CD8-positive, alpha-beta T cell (primary cell): ENCODE measurements at places on chromosomes 11 and 22.

DNA sequence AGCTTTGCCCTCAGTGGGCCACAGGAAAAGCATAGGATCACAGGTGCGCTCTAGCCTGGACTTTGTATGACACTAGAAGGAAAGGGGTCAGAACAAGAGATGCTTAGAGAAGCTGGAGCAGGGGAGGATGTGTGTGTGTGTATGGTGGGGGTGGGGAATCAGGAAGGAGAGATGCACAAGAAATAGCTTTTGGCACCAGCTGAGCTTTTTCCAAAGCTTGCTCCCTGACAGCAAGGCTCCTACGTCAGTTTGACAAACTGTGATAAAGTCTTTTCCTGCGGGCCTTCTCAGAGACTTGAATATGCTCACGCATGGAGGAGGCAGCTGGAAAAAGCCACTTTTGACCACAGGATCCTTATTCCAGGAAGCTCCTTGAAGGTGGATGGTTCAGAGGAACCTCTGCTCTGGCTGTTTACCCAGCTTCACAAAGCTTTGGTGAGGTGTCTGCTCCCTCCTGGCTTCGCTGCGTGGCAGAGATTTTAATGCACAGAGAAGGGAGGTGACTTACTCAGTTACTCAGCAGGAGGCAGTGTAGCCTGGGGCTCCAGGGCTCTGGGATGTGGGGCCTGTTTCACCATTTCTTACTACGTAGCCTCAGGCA, 3.9 kb downstream of the CDC42EP1 start:
- no peak for DNase-seq

GRCh38 chr11:46252373-46252914, 25.0 kb upstream of the CREB3L1 start:
- DNase-seq, result no peak

DNA sequence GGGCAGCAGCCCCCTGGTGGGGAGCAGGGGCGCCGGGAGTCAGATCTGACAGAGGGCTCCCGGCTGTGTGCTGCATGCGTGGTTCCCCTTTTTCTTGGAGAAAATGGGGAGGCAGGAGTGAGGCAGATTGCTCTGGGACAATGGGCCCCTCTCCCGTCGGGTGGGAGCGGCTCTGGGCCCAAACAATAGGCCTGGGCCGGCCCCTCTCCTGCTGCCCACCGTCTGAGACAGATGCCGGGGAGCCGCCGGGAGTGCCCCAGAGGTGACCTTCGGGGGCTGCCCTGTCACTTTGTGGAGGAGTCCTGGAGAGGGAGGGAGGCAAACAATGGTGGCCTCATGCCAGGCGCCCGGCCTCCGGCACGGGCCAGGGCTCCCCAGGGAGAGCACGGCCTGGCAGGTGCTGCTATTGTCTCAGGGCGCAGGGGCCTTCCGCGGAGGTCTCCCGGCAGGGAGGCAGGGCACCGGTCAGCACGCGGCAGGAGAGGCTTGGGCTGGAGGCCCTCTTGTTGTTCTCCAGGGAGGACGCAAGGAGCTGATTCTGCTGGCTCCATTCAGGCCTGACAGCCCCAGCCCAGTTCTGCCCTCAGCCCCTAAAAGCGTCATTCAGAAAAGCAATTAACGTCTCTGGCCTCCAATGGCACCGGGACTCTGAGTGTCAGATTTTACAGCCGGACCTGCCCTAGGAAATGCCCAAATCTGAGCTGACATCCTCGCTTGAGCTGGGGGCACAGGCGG, 44.8 kb downstream of the SMIM38 start:
- no peak for DNase-seq

DNA sequence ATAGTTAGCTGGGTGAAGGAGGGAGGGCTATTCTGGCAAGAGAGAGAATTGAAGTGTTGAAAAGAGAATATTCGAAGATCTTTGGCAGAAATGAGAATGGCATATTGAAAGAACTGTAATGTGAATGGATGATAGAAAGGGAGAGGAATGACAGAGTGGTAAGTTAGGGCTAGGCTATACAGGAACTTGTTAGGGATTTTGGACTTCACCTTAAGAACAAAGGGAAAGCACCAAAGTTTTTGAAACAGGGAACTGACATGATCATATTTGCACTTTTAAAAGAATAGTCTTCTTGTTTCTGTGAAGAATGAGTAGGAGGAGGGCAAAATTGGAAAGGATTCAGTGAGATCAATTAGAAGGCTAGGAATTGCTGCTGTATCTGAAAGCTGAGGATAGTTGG, 119.3 kb downstream of the METTL15 start:
- DNase-seq, result no peak

DNA sequence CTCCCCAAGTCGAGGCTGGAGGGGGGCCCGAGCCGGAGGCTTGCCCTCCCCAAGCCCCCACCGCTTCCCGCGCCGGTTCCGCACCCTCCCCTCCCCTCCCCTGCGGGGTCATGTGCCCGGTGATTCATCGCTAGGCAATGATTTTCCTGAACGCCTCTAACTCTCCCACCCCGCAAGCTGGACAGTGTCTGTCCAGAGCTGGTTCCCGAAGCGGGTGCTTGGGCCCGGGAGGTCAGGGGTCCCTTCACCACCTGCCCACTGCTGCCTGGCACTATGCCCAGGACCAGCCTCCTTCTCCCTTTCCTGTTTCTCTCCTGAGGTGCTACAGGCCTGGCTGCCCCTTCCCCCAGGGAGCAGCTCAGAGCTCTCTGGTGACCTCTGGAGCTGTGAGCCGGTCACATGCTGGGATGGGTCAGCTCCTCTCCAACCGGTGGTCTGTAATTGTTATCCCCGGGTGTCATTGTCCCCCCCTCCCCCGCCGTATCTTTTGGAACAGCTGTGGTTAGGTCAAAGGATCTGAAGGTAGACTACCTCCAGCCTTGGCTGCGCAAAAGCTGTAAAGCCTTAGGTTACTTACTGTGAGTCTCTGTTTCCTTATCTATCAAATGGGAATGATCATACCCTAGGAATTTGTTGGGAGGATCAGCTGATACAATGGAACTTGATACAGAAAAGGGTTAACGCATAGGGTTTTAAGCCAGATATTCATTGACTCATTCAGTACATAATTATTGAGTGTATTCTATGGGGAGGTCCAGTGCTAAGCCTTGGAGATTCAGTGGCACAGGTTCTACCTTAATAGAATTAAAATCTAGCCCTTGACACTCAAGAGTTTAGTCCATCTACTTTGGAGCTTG, 753 bp downstream of the STX3 start:
- peak; percentile 63 for DNase-seq

DNA sequence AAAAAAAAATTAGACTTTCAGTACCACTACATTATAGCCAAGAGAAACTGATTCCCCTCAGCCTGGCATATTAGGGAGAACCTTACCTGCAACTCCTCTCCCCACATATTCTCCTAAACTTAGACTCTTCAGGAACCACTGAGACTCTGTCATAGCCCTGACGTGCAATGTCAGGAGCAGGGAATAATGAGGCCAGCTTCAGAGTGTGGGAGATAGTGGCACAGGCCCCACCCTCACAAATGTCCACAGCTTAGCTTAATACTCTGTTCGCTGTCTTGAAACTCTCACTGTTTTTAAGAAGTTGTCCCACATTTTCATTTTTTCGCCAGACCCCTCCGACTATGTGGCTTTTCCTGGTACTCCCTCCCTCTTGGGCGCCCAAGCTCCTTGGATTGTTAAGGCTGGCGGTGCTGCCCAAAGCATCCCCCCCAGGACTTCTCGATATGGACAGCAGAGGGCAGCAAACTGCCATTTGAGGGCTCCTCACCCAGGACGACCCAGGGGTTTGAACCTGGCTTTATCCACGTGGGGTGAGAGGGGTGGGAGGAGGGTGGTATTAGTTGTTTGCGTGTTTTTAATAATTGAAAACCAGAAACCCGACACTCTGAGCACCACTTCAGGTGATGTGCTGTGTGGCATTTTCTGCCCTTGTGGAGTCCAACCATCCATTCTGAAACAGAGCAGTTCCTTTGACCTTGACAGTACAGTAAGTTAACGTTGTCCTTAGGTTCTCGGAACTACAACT, 45.2 kb upstream of the RASSF10 start:
- DNase-seq, result peak; percentile 44

DNA sequence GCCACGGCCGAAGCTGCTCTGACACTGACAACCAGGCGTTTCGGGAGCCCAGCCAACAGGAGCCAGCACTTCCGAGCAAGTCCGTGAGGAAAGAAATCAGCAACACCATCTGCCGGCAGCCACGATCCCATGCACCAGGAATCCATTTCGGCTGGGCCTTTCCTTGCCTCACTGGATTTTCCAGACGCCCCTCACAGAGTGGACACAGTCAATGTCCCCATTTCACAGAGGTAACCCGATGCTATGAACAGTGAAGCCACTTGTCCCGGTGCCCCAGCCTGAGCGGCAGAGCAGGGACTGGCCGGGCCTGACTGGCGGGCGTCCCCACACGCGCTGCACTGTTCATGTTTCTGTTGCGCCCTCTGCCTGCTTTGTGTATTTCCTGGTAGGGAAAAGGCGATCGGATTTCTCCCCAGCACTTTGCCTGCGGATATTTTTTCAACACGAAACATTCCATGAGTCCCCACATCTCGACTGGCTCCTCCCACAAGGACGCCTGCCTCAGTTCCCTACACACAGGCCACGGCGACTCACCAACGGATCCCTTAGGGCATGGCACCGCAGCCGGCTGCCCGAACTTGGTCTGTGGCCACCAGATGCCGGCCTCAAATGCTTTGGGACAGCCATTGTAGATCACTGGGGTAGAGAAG, 55.3 kb downstream of the TRMU start:
- DNase-seq, result no peak

GRCh38 chr11:77075425-77075905, 8.7 kb downstream of the CAPN5 start:
- DNase-seq, result no peak

- no peak for DNase-seq
Observed at GRCh38 chr11:61266602-61267001, 25.6 kb downstream of the PGA5 start.

GRCh38 chr11:57072640-57073039, 83.9 kb downstream of the OR5AK2 start:
- DNase-seq, result no peak

- no peak for DNase-seq
Observed at GRCh38 chr11:68053981-68054812, 15.4 kb downstream of the TCIRG1 start.

DNA sequence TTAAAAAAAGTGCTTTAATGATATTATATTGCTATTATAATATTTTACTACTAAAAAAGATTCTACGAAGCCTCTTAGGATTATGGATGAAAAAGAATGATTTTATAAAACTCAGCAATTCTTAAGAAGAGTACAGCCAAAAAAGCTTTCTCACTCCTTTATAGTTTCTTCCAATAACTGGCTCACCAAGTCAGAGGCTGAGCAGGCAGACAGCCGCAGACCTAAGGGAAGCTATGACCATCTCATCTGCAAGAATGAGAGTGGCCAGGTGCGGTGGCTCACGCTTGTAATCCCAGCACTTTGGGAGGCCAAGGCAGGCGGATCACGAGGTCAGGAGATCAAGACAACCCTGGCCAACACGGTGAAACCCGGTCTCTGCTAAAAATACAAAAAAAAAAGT, 12.7 kb upstream of the EMID1 start:
- DNase-seq, result no peak

DNA sequence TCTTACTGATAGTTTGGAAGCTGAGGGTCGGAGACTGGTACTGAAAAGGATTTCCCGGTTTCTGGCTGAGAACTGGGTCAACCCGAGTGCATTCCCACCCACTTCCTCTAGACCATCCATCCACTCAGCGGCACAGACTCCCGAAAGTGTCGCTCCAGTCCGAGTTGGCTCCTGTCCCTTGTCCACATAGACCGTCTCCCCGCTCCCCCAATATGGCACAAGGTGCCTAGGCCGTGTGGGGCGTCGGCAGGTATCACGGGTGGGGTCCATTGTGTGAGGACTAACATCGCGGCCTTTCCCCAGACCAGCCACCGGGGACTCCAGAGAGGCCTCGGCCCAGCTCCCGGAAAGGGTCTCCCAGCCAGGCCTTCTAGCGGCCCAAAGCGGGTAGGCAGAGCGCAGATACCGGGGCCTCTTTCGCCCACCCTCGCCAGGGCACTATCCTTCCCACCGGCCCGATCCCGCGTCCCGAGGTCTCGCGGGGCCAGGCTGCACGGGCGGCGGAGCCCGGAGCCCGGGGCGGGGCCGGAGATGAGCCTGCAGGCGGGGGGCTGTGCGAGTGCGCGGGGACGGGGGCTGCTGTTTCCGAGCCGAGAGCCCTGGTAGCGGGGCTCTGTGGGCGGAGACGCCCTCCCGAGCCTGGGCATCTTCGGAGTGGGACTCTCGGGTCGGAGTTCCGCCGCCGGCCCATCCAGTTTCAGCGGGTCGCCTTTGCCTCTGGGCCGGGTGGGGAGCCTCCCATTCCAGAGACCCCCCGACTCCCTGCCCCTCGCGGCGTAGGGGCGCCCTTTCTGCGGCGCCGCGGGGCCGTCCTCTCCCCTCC, 21.1 kb downstream of the SERPINH1 start:
- peak; percentile 7 for DNase-seq

GRCh38 chr11:130499828-130500227, 51.4 kb downstream of the ADAMTS15 start:
- DNase-seq, result no peak

DNA sequence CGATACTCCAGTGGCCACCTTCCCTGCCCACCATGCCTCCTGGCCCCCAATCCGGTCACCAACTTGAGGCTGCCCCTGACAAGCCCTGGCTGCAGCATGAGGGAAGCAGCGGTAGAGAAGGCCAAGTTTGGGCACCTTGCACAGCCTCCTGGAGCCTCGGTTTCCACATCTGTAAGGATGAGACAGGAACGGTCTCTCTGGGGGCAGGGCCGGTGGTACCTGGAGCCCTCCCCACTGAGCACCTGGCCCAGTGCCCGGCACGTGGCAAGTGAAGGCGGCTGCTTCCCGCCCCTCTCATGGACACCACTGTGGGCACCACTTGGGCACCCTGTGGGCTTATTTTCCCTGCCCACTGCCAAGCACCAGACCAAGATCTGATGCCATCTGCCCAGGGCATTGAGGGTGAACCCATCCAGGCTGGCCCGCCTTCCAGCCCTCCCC, 77.8 kb downstream of the CDKN1C start:
- DNase-seq, result no peak

GRCh38 chr11:82085493-82085892, 648.2 kb downstream of the FAM181B start:
- DNase-seq, result no peak

DNA sequence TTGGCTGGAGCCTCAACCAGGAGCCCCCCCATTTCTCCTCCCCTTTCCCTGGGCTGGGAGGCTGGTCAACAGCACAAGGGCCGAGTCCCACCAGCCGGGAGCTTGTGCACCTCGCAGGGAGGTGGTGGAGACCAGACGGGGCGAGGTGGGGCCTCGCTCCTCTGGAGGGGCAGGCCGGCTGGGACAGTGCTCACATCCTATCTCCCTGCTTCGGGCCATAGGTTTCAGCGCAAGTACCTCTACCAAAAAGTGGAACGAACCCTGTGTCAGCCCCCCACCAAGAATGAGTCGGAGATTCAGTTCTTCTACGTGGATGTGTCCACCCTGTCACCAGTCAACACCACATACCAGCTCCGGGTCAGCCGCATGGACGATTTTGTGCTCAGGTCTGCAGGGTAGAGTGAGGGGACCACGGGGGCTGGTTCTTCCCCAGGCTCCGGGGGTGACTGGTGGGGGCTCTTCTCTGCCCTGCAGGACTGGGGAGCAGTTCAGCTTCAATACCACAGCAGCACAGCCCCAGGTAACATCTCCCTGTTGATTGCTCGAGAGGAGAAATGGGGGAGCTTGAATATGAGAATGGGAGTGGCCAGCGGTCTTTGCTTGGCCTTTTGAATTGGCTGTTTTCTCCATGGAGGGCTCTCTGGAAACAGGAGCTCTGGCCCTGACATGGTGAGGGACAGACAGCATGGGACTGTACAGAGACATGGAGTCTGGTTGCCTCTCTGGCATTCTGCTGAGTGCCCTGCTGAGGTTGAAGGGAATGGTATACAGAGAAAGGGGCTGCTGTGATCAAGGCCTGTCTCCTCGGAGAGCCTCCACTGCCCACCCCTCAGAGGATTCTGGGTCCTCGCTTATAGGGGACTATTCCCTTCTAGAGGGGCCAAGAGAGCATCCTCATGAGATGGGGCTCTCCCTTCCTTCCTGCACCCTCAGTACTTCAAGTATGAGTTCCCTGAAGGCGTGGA, 3.3 kb downstream of the SIDT2 start:
- no peak for DNase-seq
